Mesothelial cell of epicardium (in vitro differentiated cells): ENCODE measurements at places on chromosomes 4 and X. TPM values are rescaled to one million over a fixed set of nuclear protein-coding genes. Genes with fewer than 3 reads are reported as not detected.

- DNase-seq = no peak
Observed at GRCh38 chr4:48248559-48248953, 21.1 kb downstream of the TEC start.

GRCh38 chr4:120007191-120007871 is 59.3 kb downstream of the MAD2L1 start:
- no peak for DNase-seq

DNA sequence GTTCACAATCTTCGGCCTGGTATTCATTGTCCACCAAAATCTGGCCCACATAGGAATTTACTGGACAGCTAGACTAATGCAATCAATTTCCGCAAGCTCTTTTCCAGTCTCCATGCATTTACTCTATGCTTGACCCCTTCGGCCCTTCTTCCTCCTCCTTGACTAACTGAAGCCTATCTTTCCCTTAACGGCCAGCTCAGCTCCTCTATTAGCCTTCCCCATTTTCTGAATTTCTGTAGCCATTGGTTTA is 1.2 kb upstream of the PHKA2 start:
- no peak for DNase-seq

Gene BEND4
- total RNA-seq = 0.38 to 0.69 TPM (median 0.68 TPM) in 3 replicates

Gene RAB28
- total RNA-seq = 17.9 to 18.9 TPM (median 18.4 TPM) in 3 replicates

Gene ASB12
- total RNA-seq = 0.18 to 0.73 TPM (median 0.67 TPM) in 3 replicates

Gene DMP1
- total RNA-seq = not detected in 3 replicates

- DNase-seq = no peak
Observed at GRCh38 chr4:167079762-167080161, 154.5 kb downstream of the SPOCK3 start.

GRCh38 chr4:106353786-106354185 is 14.8 kb downstream of the GIMD1 start:
- DNase-seq = no peak

GRCh38 chr4:58063404-58064160 is 953.4 kb upstream of the IGFBP7 start:
- no peak for DNase-seq

- no peak for DNase-seq
Observed at GRCh38 chr4:122896270-122896669, 26.1 kb downstream of the NUDT6 start.

Gene ITIH6
- 0.25 TPM in 1 of 3 replicates, not detected in the others for total RNA-seq

GRCh38 chrX:96763608-96764007 is 79.0 kb downstream of the DIAPH2 start:
- no peak for DNase-seq

DNA sequence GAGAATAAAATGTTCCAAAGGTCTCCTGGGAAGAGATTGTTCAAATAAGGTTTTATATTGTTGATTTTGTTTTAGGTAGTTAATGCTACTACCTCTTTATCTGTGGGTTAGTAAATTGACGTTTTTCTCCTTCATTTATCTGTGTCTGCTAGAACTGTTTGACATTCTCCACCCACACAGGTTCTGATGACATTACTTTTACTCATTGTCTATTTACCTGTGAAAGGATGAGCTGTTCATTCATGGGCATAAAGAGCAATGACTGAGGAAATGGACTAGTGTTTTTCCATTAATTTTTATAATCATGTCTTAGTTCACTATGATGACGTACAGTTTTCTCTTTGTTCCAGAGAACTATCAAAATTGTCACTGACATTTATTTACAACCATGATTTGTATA is 75.6 kb downstream of the CPE start:
- no peak for DNase-seq

DNA sequence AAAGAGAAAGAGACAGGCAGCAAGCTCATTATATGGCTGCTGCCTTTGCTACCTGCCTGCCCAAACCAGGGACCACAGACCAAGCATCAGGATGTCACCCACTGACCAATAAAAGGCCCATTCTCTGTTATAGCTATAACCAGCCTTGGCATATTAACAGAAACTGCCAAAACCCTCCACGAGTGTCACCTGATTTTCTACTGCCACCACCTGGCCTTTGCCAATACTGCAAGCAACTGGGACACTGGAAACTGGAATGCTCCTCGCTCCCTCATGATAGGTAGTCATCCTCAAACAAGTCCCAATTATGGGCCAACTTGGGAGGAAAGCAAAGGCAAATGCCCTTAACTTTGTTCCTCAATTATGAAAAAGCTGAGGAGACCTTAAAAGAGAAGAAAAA is 76.0 kb downstream of the SPIN4 start:
- no peak for DNase-seq

Gene ASB11
- not detected in 3 replicates for total RNA-seq

GRCh38 chrX:113392355-113392754 is 551.7 kb upstream of the AMOT start:
- no peak for DNase-seq

Gene MBNL3
- total RNA-seq = 28.1 to 32.5 TPM (median 29.8 TPM) in 3 replicates

DNA sequence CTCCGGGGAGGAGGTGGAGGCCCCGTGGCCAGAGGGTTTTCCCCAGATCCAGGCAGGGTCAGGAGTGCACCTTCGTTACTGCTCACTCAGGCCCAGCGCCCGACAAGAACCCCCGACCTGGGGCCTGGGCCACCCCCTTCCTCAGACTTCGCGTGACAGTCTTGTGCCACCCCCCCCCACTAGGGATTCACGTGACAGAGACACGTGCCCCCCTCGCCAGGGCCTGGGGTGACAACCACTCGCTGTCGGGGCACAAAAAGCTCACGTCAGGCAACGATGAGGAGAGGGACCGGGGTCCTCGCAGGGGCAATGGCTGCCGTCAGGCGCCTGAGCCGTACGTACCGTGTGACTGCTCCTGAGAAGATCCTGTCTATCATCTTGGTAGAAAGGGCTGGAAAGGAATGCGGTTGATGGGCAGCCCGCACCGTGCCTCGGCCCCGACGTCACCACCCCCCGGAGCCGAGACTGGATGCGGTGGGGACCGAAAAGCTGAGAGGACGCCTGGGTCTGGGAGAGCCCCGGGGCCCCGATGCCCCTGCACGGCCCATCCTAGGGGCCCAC is 23.0 kb upstream of the GTPBP6 start:
- DNase-seq = peak; percentile 21

GRCh38 chr4:134001057-134001456 is 200.5 kb downstream of the PABPC4L start:
- DNase-seq = no peak

GRCh38 chrX:18793601-18794089 is 86.2 kb downstream of the PPEF1 start:
- no peak for DNase-seq

Gene GPR78
- 2.4 to 3.8 TPM (median 3.2 TPM) in 3 replicates for total RNA-seq

Gene MAGEB1
- not detected in 3 replicates for total RNA-seq

Gene TMPRSS11A
- 1.6 to 1.8 TPM (median 1.8 TPM) in 3 replicates for total RNA-seq

DNA sequence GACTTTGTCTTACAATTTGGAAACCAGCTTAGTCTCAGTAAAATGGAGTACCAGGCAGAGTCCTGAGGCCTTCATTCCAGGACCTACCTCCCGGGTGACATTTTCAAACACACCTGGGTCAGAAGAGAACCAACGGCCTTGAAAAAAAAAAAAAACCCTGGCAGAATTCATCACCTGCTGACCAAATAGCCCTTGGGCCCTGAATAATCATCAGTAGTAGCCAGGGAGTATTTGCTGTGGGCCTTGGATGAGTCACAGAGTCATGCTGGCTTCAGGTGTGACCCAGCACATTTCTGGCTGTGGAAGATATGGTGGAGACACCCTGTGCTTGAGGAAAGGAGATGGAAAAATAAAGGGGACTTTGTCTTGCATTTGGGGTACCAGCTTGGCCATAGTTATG is 92.2 kb downstream of the LPAR4 start:
- DNase-seq = no peak

- DNase-seq = no peak
Observed at GRCh38 chrX:39506131-39506530, 591.6 kb downstream of the BCOR start.

DNA sequence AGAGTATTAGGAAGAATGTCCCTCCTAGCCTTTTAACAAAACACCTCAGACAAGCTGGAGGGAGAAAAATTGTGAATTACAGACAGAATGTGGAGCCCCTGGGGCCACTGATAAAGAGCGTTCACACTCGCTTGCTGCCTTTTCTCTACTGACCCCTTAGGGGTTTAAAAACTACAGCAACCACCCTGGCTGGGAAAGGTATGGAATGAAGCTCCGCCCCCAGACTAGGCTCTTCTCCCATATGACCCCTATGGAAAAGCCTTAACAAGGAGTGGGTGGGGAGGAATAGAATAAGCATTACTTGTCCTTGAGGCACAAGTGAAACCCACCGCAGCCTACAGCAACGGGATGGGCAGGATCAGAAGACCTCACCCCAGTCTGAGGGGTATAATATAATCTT is 26.3 kb downstream of the ANKRD50 start:
- no peak for DNase-seq

DNA sequence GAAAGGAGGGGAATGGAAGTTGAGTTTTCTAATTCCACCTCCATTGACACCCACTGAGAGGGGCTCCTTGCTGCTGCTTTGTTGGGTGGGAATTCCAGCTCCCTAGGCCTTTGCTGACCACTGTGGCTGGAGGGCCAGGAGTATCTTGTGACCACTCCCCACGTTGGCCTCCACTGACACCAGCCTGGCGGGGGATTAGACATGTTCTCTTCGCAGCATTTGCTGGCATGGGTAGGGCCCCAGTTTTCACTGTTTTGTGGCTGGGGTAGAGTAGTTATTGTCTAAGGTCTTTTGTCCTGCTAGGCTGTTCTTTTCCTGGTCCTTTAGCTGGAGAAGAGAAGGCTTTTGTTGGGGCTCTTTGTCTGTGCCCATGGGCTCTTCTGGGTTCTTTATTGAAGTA is 116.7 kb downstream of the CDKL5 start:
- DNase-seq = no peak

- DNase-seq = no peak
Observed at GRCh38 chrX:47229427-47229826, 3.4 kb upstream of the USP11 start.

- no peak for DNase-seq
Observed at GRCh38 chr4:163251204-163251603, 81.2 kb downstream of the NPY1R start.

GRCh38 chr4:176469546-176469945 is 149.8 kb downstream of the SPCS3 start:
- DNase-seq = no peak

DNA sequence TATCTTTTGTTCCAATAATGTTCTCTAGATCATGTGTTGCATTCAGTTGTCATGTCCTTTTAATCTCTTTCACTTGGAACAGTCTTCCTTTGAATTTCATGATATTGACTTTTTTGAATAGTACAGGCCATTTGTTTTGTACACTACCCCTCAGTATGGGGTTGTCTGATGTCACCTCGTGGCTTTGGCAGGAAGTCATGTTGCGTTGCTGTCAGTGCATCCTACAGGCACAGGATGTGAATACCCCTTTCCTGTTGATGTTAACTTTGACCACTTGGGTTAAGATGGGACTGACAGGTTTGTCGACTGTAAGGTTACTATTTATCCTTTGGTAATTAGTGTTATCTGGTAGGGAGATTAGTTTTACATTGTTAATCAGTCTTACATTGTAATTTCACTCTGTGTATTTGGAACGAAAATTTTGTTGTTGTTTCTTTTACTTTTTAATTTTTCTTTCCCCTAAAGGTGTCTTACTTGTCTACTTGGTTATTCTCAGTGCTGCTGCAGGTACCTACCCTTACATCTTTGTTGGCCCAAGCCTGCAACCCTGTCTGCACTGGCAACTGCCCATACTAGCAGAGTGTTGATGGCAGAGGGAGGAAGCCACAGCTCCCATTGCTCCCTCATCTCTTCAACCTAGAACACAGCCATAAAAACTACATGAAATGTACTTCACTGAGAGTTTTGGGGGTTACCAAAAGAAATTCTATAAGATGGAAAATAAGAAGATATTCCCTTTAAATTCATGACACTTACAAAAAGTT is 14.7 kb upstream of the ATP8A1 start:
- DNase-seq = no peak

- no peak for DNase-seq
Observed at GRCh38 chrX:134144231-134144630, 92.8 kb upstream of the CCDC160 start.

- DNase-seq = no peak
Observed at GRCh38 chrX:55636109-55636508, 12.9 kb downstream of the FOXR2 start.

DNA sequence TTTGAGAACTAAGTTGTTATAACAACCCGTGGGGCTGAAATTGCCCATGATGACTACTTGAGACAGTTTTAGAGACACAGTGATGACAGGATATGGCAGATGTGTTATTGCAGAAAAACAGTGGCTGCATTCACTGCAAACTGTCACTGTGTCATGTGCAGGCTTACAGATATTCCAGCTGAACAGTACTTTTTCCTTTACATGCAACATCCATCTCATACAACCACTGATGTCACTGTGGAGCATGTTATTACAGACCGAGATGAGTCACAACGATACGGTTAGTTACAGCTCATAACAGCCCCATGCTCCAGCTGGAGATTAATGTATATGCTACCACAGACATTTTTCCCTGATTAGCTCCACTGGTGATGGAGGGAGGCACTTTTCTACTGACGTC is 207.4 kb downstream of the TMA16 start:
- DNase-seq = no peak

GRCh38 chr4:38368613-38369012 is 295.4 kb upstream of the KLF3 start:
- DNase-seq = no peak
